ENCODE measurements at places on chromosomes 12 and 14.

DNA sequence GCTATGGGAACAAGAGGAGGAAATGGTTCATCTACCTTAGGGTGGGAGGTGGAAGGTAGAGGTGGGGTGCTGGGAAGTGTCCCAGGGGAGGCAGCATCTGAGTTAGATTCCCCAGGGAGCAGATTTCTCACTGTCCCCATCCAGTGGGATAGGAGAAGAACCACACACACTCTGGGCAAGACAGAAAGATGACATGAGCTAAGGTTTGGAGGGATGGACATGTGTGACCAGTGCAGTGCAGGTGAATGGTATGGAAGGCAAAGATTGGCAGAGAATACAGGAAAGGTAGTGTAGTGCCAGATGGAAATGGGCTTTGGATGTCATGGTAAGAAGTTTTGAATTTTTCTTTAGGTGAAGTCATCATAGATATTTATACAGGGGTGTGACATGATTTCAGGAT lies 11.3 kb upstream of the DUSP6 start:
- no peak for DNase-seq

DNA sequence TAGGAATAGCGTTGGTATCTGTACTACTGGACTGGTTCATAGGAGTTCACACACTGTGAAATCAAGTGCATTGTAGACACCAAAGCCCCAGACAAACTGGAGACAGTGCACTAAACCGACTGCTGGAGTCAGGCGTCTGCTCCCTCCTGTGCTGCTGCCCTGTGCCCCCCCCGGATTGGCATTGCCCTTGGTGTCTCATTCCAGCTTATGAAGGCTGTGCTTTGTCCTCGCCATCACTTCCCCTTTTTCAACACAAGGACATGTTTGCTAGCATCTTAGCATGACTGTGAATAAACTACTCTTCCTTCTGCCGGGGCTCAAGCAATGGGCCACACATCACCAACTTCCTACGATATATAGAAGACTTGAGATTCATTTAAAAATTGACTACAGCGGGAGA lies 84.0 kb downstream of the TMCC3 start:
- DNase-seq: no peak

DNA sequence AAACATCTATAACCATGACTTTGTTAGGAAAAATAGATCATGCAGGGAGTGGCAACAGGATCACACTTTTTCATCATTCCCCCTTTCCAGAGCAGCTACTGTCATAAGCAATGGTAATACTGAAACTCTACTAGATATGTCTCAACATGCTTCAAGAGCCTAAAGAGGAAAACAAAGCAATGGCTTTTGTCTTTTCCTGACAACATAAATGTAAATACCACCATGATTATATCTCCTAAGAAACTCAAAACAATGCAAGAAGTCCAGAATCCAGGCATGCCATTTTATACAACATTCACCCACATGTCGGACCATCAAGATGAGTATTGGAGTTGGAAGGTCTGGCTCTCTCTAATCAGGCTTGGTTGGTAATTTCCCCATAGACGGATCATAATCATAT lies 78.7 kb downstream of the KIF21A start:
- no peak for DNase-seq

DNA sequence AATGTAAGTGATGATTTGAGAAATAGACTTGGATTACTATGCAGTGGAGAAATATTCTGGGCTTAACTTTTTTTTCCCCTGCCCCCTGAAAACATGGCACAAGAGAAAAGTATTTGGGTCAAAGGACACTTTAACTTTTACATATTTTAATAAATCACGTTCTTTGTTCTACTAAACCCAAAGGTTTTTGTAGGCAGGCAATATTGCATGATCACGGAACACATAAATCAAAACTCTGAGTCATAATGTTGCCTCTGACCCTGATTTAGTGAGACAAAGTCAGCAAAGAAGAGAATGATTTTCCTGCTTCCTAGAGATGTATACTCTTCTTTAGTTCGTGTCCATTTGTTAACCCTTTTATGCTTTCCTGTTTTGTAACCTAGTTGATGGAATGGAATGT lies 38.0 kb downstream of the ABCD2 start:
- no peak for DNase-seq

GRCh38 chr12:114328292-114328691 lies 77.7 kb downstream of the TBX5 start:
- no peak for DNase-seq

DNA sequence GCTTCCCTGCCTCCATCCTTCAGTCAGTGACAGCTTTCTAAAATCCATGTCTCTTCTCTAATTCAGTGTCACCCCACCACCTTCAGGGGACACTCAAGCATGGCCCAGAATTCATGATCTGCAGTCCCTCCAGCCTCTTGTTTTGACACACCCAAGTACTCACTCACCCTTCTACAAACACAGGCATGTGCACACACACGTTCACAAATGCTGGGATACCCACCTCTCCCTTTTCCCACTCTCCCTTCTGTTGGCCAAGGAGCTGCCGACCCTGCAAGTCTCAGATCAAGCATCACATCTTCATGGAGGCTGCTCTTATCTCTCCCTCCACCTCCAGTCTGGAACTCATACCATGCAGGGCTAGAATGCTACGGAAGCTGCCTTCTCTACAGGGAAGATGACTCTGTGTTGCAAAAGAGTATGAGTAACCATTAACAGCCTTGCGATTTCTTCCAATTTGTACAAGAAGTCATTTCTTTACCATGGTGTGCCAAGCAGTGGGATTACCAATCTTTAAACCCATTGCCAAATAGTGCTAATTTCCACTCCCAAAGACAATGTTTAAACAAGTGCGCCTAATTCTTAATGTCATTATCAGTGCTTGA lies 196.1 kb downstream of the BCL11B start:
- no peak for DNase-seq

GRCh38 chr14:60183741-60184140 lies 18.5 kb upstream of the DHRS7 start:
- DNase-seq: no peak

DNA sequence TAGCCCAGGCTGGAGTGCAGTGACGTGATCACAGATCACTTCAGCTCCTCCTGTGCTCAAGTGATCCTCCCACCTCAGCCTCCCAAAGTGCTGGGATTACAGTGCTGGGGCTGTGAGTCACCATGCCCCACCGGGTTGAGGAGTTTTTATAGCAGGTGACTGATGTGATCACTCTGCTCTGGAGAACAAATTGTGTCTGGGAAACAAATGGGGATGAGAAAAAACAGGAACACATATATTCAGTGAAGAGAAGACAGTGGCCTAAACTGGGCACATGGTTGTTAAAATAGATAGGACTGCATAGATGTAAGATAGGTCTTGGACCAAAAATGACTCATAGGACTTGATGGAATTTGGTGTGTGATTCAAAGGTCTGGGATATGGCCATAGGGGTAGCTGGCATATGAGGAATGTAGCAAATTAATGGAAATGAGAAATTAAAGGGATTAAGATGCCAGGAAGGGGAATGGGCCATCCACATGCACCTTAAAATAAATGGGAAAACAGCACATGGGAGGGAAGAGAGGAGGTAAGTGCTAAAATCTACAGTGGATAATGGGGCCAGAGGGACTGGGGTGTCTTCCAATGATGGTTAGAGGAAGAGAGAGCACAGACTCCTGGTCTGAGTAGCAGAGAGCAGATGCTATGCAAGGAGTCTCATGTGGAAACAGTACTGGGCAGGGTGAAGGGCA lies 11.2 kb downstream of the BCAT1 start:
- no peak for DNase-seq

DNA sequence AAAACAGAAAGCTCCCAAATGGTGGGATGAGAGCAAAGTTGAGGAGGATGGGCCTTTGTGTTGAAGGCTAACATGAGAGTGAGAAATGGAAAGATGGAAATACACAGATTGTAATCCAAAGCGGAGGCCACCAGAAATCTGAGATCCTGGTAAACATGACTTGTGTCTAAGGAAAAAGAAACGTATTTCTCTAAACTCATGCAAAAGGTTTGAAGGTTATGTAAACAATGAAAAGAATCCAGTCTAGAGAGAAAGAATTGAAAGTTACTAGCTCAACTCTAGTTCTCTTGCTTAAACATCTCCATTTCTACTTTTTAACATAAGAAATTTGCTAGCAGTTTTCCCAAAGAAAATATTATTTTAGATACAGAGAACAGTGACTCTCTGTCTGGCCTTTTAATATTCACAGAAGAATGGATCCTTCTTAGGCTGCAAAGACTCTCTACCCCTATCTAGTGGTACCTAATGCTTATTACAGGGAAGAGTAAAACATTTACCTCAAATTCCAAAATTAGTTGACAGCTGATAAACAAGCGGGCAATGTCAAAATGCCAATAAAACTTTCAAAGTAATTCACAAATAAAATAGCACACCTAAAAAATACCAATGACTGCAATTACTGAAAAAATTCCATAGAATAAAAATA lies 75.8 kb upstream of the SOX5 start:
- peak; percentile 14 for DNase-seq

- DNase-seq: peak; percentile 41
Measured at GRCh38 chr14:55752580-55753390, 172.8 kb downstream of the KTN1 start.

DNA sequence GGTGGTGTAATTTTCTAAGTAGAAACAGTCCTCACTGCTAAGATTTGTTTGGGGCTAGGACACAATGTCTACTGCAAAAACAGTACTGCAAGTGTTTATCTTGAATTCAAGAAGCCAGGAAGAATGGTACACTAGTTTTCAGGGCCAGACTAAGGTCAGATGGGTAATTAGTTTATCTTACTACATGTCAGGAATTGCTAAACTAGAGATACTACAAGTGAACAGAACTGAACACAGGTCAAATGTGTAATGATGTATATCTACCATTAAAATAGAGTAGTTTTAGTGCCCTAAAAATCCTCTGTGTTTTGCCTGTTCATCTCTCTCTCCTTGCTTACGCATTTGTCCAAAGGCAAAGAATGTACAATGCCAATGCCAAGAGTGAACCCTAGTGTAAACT lies 2.3 kb upstream of the RPL41 start:
- no peak for DNase-seq

- no peak for DNase-seq
Measured at GRCh38 chr12:81953541-81953940, 194.4 kb upstream of the PPFIA2 start.

- DNase-seq: no peak
Measured at GRCh38 chr12:78977304-78977867, 112.8 kb downstream of the SYT1 start.

GRCh38 chr12:115966376-115966775 lies 311.1 kb downstream of the MED13L start:
- DNase-seq: no peak

Measured in NCI-H2081 (cell line).